GM04504 (cell line): ENCODE measurements at places on chromosomes 2 and 18.
A peak's percentile ranks its signal among the peaks of the same experiment; 100 is the strongest.

- no peak for DNase-seq
Observed at GRCh38 chr2:75025633-75026380, 67.4 kb downstream of the POLE4 start.

DNA sequence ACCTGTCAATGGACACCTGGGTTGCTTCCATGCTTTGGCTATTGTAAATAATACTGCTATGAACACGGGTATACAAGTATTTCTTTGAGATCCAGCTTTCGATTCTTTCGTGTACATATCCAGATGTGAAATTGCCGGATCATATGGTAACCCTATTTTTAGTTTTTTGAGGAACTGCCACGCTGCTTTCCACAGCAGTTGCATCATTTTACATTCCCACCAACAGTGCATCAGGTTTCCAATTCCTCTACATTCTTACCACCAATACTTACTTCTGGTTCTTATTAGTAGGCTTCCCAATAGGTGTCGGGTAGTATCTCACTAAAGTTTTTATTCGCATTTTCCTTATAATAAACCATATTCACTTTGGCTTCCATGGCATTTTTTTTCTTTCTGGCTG, 69.6 kb downstream of the PID1 start:
- DNase-seq, result no peak

- no peak for DNase-seq
Observed at GRCh38 chr2:220451438-220451837, 824.0 kb downstream of the SLC4A3 start.

- no peak for DNase-seq
Observed at GRCh38 chr2:102603904-102604303, 15.4 kb upstream of the SLC9A2 start.

GRCh38 chr18:43571078-43571689, 293.9 kb upstream of the SYT4 start:
- peak; percentile 18 for DNase-seq

DNA sequence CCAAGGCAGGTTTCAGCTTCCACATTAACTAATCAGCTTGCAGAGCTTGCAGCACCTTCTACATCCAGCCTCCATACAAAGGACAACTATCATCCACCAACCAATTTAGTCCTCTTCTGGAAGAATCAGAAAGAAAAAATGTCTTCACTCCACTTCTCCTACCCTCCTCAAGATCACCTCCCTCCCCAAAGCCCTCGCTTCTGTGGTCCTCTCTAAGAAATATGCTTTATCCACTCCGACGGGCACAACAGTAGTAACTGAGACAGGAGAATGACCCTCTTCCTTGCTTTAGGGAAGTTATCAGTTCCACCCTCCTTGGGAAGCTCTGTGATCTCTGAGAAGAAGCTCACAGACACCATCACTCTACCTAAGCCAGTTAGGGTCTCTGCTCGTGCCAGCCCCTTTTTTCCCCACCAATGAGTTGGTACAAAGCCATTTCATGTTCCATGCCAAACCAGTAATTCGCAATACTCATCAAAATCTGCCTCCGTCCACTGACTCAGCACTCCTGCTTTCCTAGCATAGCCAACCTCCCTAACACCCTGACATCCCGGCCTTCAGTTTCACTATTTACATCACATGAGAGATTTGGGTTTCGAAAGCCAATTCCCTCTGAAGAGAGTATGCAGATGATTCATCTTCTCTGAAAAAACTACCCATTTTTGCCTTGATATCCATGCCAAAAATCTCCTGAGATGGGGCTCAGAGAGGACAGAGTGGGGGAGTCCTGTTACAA, 114.1 kb upstream of the PKDCC start:
- DNase-seq, result peak; percentile 86

GRCh38 chr2:65046633-65047407, 9.4 kb upstream of the CEP68 start:
- no peak for DNase-seq

DNA sequence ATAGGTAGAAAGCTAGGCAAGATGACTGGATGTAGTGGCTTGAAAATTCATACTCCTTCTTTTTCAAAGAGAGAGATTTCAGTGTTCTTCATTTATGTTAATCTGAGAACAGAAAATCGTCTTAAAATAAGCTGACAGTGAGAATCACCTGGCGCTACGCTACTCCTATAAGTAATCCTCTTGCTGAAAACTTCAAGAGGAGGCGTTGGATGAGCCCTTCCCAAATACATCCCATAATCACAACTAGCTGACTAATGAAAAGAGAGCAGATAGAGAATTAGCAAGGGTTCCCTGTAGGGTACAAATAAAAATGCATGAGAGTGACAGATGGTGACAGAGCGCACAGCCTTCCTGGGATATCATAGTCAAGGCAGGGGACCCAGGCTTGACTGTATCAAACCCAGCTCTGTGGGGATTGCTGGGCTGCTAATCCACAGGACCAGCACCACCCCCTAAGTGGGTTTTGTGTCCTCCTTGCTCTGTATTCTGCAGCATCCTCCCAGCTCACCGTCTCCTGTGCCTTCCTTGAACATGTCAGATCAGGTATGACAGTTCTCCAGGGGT, 280.2 kb downstream of the SP3 start:
- no peak for DNase-seq

GRCh38 chr2:144849612-144850011, 329.7 kb upstream of the ZEB2 start:
- DNase-seq, result no peak

- no peak for DNase-seq
Observed at GRCh38 chr2:62136956-62137830, 58.7 kb upstream of the B3GNT2 start.

DNA sequence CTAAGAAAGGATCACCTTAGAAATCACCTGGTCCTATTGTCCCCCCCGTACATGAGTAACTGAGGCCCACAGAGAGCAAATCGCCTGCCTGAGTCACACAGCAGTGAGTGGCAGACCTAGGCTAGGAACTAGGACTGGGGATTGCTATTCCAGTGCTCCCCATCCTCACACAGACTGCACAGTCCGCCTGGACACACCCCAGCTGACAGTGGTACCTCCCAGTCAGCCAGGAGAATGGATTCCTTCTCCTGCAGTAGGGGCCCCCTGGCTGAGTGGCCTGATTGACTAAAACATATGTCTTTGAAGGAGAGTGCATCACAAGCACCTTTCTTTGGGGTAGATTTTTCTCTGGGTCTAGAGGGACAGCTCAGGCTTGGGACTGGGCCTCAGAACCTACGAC, 32.4 kb upstream of the SLC35F6 start:
- DNase-seq, result no peak

DNA sequence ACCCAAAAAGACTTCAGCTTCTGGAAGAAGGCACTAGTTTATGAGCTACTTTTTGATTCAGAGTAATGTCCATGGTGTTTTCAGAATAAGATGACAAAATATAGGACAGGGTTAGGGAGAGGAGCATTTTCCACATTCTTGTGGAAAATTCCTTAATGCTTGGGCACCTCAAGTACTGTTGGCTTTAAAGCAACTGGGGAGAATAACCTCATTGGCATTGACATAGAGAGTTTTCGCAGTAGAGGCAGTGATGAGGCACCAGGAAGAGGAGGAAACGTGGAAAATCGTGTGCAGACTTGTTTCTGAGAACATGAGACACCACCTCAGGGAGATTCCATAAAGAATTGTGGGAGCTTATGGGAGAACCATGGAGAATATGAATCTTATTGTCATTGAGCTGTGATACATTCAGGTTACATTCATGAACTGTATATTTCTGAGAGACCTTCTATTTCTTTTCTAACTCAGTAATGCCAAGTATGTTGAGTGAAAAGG, 929.0 kb upstream of the NRXN1 start:
- no peak for DNase-seq

DNA sequence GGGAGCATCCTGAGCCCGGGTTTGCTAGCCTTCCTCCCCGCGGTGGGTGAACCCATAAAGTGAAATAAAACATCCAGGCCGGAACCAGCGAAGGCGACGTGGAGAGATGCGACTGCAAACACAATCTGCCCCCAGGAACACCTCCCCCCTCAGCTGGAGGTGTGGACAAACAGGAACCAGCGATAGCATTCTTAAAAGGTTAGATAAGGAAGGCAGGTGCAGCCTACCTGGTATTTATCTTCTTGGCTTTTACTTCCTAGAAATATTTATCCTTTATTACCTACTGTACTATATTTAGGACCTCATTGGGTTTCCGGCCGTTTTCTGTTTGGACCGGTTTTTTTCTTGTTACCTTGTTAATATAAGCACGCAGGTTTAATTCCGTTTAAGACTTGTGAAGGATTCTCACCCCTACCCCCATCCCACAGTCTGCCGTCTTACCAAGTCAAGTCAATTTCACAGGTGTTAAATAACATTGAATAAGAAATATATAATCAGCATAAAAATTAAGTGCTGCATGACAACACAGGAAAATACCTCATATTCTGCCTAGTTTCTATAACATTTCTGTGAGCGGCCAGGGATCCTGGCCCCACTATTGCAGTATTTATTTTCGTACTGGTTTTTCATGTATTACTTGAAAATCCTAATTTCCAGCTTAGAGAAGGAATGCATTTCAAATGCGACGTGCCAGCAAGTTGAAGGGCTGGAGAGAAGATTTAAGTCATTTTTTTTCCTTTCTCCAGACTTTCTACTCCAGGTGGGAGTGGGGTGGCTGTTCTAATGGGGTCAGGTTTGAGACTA, 224.0 kb upstream of the ID2 start:
- no peak for DNase-seq

- DNase-seq, result no peak
Observed at GRCh38 chr2:105546628-105546974, 147.8 kb upstream of the FHL2 start.

DNA sequence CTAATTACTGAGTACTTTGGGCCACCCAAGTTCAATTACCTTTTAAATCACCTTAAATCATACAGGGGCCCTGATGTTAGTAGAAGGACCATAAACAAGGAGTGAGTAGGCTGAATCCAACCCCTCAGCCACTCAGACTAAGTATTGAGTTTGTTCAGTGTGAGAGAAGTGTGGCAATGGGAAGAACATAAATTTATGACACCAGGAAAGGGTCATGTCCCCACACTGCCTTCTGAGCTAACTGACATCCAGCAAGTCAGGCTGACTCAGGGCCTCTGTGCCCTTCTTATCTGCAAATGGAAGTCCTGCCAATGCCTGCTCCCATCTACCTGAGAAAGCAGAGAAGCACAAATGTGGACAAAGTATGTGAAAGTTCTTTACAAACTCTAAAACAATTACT, 12.9 kb downstream of the PLEKHM3 start:
- no peak for DNase-seq
